ENCODE measurements at places on chromosomes 6 and 20.

GRCh38 chr6:161917645-161918044 lies 643.8 kb upstream of the AGPAT4 start:
- no peak for DNase-seq
- H3K36me3 ChIP-seq = no peaks in the 10 kb centered on the region
- H3K4me1 ChIP-seq = peaks cover 7% of the 10 kb centered on the region
- no peak overlapping the region for H3K27ac ChIP-seq
- no peaks in the 10 kb centered on the region for H3K27me3 ChIP-seq

DNA sequence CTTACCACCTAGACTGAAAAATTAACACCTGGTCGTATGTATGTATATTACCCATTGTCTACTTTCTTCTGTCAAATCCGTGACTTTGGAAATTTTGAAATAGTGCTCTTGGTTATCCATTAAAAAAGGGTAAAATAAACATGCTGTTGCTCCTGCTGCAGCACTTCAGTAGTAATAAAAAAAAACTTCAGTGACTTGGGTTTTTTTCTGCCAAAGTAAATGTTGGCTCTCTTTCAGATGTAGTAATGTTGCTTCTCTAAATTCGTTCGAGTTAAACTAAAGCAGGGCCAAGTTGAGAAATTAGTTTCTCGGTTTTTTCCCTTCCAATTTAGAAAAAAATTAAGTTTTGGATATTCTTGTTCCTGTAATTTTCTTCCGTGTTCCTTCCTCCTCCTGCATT lies 34.2 kb downstream of the JARID2 start:
- peak overlapping the region; percentile 48 for H3K27ac ChIP-seq
- no peak overlapping the region for H3K4me3 ChIP-seq
- H3K36me3 ChIP-seq = no peaks in the 10 kb centered on the region

GRCh38 chr6:169833258-169833794 lies 81.9 kb downstream of the ERMARD start:
- peaks cover 17% of the 10 kb centered on the region for H3K4me1 ChIP-seq
- H3K4me3 ChIP-seq = no peak overlapping the region
- DNase-seq = no peak

- no peak for DNase-seq
- H3K36me3 ChIP-seq = no peaks in the 10 kb centered on the region
- H3K4me3 ChIP-seq = no peak overlapping the region
- H3K4me1 ChIP-seq = no peaks in the 10 kb centered on the region
- no peaks in the 10 kb centered on the region for H3K27me3 ChIP-seq
Measured at GRCh38 chr20:2671977-2672376, 8.0 kb upstream of the IDH3B start.

Data from body of pancreas (tissue), 4 donors.